ENCODE measurements at places on chromosomes 4 and X.

DNA sequence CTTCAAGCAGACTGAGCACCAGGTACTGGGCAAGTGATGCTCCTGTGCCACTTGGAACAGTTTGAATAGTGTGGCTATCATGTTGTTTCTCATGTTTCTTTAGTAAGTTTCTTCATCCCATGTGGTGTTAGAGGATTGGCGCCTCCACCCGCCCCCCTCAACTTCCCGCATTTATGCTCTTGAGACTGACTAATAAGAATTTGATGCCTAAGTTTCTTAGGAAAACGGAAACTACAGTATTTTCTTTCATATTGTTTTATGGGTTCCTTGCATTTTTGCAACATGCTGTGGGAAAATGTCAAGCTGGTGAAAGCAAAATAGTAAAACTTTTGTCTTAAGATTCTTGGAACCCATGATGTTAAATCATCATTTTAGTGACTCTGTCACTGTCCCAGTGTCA, 101.2 kb upstream of the SLC4A4 start:
- no peak for DNase-seq

DNA sequence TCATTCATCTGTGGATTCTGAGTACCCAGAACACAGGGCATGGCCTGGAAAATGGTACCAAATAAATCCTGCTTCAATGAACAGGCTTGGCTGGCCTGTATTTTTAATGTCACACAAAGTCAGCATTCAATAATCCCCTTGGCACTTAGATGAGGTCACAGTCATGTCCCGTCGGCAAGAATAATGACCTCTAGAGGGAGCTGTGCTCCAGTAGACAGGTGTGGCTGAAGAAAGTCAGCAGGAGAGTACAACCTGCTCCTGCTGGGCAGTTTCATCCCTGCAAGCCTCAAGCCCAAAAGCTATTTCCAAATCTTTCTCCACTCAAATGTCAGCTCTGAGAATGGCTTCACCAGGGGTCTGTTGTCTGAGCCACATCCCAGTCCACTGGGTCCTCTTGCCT, 404.0 kb upstream of the F9 start:
- DNase-seq: no peak

DNA sequence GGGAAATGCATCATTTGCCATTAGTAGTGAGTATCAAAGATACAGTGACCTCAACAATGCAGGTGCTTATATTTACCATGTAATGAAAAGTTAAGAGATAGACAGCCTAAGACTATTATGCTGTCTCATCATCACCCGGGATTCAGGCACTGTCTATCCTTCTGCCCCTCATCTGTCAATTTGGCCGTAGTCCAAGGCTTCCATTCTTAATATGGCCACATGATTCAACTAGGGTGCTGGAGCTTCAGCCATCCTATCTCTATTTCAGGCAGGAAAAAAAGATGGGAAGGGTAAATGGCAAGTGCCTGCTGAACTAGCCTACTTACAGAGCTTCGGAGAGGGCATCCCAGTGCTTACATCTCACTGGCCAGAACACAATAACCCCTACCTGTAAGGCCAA, 196.7 kb upstream of the LNX1 start:
- DNase-seq: no peak

GRCh38 chrX:3232262-3232923, 114.1 kb downstream of the MXRA5 start:
- DNase-seq: no peak
